H7 (cell line): ENCODE measurements at places on chromosomes 3 and 15. TPM values are rescaled to one million over a fixed set of nuclear protein-coding genes. Genes with fewer than 3 reads are reported as not detected.

Gene EAF2
- 3.9 and 5.5 TPM in 2 replicates for total RNA-seq

Gene LTF
- not detected in 2 replicates for total RNA-seq

- DNase-seq = no peak
Observed at GRCh38 chr3:151835751-151836525, 22.0 kb downstream of the AADAC start.

DNA sequence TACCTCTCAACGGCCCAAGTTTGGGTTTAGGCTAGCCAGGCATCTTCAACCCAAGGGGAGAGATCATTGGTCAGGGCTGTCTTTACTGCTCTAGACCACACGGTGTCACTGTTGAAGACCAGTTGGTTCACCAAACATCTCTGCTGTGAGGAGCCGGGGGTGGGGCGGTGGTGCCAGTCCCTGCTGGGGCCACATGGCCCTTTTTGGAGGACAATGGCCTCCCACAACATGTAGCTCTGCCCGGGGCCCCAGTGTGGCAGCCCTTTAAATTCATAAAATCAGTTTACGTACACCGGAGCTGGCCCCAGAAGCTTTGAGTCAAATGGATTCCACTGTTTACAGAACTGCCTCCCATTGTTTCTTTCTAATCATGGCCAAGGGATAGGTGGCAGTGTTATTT, 19.1 kb upstream of the TM4SF18 start:
- peak; percentile 83 for DNase-seq

- no peak for DNase-seq
Observed at GRCh38 chr3:34742151-34742550, 897.2 kb upstream of the ARPP21 start.

DNA sequence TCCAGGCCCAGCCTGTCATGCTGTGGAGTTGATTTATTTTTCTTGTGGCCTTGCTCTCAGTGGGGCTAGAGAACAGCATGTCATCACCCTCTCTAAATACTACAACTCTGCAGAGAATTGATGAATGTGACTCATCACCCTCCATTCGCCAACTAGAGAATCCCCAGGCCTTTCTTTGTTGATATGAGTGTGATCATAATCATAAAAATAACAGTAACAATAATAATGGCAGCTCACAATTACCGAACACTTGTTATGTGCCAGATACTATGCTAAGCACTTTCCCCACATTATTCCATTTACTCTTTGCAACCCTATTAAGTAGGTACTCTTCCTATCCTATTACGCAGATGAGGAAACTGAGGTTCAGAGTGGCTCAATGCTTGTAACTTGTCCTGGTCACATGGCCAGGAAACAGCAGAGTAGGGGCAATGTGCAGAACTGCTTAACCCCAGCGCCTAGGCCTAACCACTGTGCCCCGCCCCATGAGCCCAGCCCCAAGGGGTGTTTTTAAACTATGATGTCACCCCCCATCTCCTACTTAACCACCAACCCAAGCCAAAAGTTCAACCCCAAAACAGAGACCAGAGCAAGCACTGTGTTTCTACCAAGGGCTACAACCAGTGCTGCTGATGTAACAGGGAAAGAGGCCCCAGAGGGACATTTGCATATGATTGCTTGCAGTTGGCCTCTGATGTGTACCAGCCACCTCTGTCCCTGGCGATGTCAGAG, 104.5 kb downstream of the ADCY5 start:
- peak; percentile 73 for DNase-seq

GRCh38 chr3:16243706-16244490, 20.8 kb downstream of the DPH3 start:
- no peak for DNase-seq

GRCh38 chr3:148202386-148202785, 495.3 kb upstream of the AGTR1 start:
- no peak for DNase-seq
